CD8-positive, alpha-beta memory T cell (primary cell): ENCODE measurements at places on chromosomes 7 and 10. TPM values are rescaled to one million over a fixed set of nuclear protein-coding genes. Genes with fewer than 3 reads are reported as not detected.

Gene OR2A2
- not detected for total RNA-seq

Gene NXPH1
- total RNA-seq, result not detected

Gene GPNMB
- total RNA-seq, result 7.2 TPM

Gene TRIM50
- total RNA-seq, result not detected

Gene GIMAP2
- 42.9 TPM for total RNA-seq

Gene ABCB1
- total RNA-seq, result 22.2 TPM

Gene TMEM213
- not detected for total RNA-seq

GRCh38 chr10:33506838-33507661 lies 172.6 kb upstream of the NRP1 start:
- no peak for DNase-seq
- H3K36me3 ChIP-seq, result no peaks in the 10 kb centered on the region
- no peaks in the 10 kb centered on the region for H3K4me1 ChIP-seq
- H3K27me3 ChIP-seq, result no peaks in the 10 kb centered on the region
- H3K4me3 ChIP-seq, result no peak overlapping the region
- no peak overlapping the region for H3K27ac ChIP-seq

DNA sequence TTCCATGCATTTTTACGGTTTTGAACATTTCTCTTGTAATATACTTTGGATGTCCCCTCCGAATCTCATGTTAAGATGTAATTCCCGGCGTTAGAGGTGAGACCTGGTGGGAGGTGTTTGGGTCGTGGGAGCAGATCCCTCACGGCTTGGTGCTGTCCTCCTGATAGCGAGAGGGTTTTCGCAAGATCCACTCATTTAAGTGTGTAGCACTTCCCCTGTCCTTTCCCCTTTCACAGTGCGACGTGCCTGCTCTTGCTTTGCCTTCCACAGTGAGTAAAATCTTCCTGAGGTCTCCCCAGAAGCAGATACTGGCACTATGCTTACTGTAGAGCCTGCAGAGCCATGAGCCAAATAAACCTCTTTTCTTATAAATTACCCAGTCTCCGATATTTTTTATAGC lies 6.6 kb downstream of the GPR141 start:
- no peaks in the 10 kb centered on the region for H3K4me1 ChIP-seq
- no peaks in the 10 kb centered on the region for H3K36me3 ChIP-seq
- DNase-seq, result no peak
- H3K27me3 ChIP-seq, result no peaks in the 10 kb centered on the region
- no peak overlapping the region for H3K27ac ChIP-seq
- H3K4me3 ChIP-seq, result no peak overlapping the region

DNA sequence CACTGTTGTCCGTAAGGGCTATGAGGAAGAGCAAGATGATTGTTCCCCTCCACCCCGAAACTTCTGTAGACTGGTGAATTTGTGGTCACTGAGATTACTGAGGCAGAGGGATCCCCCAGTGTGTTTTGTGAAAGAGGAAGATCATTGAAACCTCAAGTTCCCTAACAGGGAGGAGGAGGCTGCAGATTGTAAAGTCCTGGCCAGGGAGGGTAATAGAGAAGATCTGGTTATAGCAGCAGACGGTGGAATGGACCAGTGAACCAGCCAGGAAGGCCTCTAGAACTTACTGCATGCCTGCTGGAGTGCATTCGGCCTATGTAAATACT lies 31.1 kb downstream of the LMTK2 start:
- peaks cover 15% of the 10 kb centered on the region for H3K4me1 ChIP-seq
- DNase-seq, result no peak
- H3K27me3 ChIP-seq, result no peaks in the 10 kb centered on the region
- H3K36me3 ChIP-seq, result peaks cover 3% of the 10 kb centered on the region
- H3K4me3 ChIP-seq, result no peak overlapping the region

DNA sequence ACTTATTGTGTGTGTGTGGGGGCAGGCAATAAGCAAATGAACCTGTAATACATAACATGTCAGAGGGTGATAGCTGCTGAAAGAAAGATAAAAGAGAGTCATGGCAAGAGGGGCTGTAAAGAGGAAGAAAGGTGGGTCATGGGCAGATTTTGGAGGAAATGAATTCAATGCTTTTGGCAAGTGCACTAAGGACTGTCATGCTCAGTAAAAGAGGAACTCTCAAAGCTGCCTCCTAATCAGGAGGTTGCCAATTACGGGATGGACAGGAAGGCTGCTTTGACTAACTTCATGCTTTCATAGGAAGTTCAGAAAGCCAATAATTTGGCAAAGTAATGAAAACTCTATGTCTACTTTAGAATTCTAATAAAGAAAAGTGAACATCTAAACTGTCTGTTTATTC lies 401.2 kb downstream of the SH2D4B start:
- H3K4me3 ChIP-seq, result no peak overlapping the region
- H3K27ac ChIP-seq, result no peak overlapping the region
- H3K27me3 ChIP-seq, result no peaks in the 10 kb centered on the region
- H3K4me1 ChIP-seq, result no peaks in the 10 kb centered on the region

DNA sequence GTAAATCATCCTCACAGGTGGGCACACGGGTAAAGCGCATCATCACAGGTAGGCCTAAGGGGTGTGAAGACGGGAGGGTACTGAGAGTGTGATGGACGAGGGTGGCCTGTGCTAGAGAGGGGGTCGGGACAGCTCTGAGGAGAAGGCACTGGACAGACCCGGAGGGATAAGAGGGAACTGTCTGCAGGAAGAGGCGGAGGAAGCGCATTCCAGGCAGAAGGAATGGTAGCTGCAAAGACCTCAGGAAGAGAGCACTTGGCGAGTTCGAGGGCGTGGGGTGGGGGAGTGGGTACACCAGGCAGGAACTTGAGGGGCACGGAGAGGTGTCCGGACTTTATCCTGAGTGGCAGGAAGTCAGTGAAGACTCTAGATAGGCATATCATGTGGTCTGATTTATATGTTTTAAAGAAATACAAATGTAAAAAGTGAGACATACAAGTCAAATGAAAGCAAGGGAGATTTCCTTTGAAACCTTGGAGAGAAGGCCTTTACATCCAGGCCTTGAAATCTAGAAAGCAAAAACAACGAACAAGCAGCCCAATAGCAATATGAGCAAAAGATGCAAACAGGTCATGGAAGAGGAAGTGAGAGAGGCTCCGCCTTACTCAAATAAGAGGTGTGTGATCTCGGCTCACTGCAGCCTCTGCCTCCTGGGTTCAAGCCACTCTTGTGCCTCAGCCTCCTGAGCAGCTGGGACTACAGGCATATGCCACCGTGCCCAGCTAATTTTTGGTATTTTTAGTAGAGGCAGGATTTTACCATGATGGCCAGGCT lies 3.6 kb downstream of the LHPP start:
- DNase-seq, result peak; percentile 21
- peaks cover 27% of the 10 kb centered on the region for H3K4me1 ChIP-seq

DNA sequence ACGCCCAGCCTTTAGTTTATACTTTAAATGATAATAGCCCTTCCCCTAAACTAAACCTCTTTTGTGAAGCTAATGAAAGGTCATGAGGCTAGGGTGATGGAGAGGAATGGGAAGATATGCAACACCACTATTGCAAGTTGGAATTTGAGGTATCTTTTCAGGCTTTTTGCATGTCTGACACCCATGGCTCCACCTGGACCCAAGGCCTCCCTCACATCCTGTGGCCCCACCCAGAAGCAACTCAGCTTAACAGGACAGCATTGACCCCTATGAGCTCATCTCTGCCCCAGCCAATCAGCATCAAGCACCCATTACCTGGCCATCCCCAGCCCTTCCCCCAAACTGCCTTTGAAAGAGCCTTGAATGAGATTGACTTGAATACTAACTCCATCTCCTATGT lies 674.2 kb upstream of the NRP1 start:
- H3K4me3 ChIP-seq, result no peak overlapping the region
- no peak for DNase-seq
- H3K27me3 ChIP-seq, result no peaks in the 10 kb centered on the region
- no peaks in the 10 kb centered on the region for H3K36me3 ChIP-seq
- H3K27ac ChIP-seq, result no peak overlapping the region

DNA sequence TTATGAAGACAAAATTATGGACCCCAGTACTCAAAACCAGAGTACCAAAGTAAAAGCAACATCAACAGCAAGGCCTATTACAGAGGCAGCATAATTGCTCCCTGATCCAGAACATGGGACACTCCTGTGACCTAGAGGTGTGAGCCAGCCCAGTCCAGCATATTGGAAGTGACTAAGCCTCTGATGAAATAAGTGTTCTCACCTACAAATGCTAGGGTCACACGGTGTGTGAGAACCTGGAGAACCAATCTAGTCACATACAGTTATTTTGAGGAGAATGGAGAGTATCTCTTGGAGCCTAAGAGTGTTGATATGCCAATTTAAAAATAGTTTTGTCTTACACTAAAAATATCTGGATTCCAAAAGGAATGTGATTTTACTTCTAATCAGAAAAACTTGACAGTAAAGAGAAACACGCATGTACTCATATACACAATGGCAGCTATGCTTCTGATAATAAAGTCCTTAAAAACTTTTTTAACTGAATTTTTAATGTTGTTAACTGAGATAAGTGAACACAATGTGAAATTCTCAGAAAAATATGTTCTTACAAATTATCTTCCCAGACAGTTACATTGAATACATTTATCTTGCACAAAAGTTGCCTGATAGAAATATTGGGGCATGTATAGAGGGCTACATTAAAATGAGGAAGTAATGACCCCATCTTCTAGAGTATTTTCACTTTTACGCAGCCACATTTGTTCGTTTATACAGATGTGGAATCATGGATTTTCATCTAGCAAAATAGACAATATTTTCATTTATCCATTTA lies 56.8 kb upstream of the CD36 start:
- no peak overlapping the region for H3K27ac ChIP-seq
- no peak for DNase-seq
- no peak overlapping the region for H3K4me3 ChIP-seq
- H3K36me3 ChIP-seq, result no peaks in the 10 kb centered on the region

GRCh38 chr7:16014031-16014430 lies 327.5 kb upstream of the MEOX2 start:
- no peak overlapping the region for H3K27ac ChIP-seq
- H3K27me3 ChIP-seq, result no peaks in the 10 kb centered on the region
- no peaks in the 10 kb centered on the region for H3K36me3 ChIP-seq
- no peak overlapping the region for H3K4me3 ChIP-seq

- no peak for DNase-seq
- no peak overlapping the region for H3K4me3 ChIP-seq
- H3K27me3 ChIP-seq, result no peaks in the 10 kb centered on the region
- H3K4me1 ChIP-seq, result no peaks in the 10 kb centered on the region
- peaks cover 8% of the 10 kb centered on the region for H3K36me3 ChIP-seq
These were observed 108.3 kb downstream of the MAPK8 start for GRCh38 chr10:48414778-48415177.

DNA sequence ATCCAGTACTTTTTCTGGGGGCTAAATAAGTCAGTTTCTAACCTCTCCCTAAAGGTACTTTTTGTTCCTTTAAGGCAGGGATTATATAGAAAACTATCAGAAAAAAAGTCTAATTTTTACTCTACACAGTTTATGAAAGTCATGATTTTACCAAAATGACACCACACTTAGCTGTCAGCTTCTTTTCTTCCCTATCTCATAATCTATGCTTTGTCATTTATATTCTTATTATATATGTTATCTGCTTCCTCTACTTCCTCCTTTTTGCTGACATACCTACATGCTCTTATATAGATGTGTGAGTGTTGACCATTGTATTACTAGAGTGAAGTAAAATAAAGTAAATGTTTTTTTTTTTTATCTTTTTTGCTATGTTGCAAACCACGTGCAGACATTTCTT lies 203.9 kb upstream of the CHRM2 start:
- no peaks in the 10 kb centered on the region for H3K36me3 ChIP-seq
- no peak overlapping the region for H3K4me3 ChIP-seq
- no peaks in the 10 kb centered on the region for H3K27me3 ChIP-seq

DNA sequence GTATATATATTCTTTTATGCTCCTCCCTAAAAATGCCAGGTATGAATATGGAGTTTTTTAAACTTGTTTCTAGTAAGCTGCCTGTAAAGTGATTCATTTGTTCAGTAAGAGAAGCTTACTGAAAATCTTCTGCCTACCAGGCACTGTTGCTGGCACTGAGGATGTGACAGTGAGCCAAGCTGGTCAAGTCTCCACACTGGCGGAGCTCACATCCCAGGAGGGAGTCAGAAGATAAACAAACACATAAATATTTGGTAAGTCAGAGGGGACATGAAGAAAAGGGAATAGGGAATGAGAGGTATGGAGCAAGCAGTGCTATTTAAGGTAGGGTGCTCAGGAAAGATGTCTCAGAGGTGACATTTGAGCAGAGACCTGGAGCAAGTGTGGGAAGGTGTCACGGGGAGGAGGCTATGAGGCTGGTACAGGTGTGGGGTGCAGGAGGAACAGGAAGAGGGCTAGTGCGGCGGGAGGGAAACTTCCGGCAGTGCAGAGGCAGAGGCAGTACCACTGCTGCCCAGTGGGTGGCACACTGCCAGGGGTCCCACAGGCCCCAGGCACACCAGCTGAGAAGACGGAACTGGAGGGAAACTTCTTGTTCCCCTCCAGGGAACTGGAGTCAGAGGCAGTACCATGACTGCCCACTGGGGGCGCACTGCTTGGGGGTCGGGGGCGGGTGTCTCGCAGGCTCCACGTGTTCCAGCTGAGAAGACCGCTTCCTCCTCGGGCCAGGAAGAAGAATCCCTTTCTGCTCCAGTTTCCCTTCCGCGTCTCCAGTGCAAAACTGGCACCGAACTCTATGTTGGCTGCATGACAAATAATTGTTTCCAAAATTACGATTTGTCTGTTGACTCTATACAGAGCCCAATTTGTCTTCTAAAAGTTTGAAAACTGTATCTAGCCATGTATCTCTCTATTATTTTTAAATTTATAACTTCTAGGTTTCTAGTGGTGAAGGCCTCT lies 161.0 kb downstream of the TEX36 start:
- no peak overlapping the region for H3K4me3 ChIP-seq
- H3K27me3 ChIP-seq, result no peaks in the 10 kb centered on the region
- no peaks in the 10 kb centered on the region for H3K36me3 ChIP-seq
- no peak overlapping the region for H3K27ac ChIP-seq
- no peak for DNase-seq
- H3K4me1 ChIP-seq, result no peaks in the 10 kb centered on the region

- peaks cover 27% of the 10 kb centered on the region for H3K4me1 ChIP-seq
- H3K27me3 ChIP-seq, result no peaks in the 10 kb centered on the region
- H3K27ac ChIP-seq, result no peak overlapping the region
These were observed 151.8 kb upstream of the AHR start for GRCh38 chr7:17146621-17147020.

GRCh38 chr10:71980181-71981014 lies 16.2 kb downstream of the CHST3 start:
- H3K4me3 ChIP-seq, result no peak overlapping the region
- H3K4me1 ChIP-seq, result no peaks in the 10 kb centered on the region
- no peaks in the 10 kb centered on the region for H3K27me3 ChIP-seq
- DNase-seq, result no peak
- no peaks in the 10 kb centered on the region for H3K36me3 ChIP-seq

DNA sequence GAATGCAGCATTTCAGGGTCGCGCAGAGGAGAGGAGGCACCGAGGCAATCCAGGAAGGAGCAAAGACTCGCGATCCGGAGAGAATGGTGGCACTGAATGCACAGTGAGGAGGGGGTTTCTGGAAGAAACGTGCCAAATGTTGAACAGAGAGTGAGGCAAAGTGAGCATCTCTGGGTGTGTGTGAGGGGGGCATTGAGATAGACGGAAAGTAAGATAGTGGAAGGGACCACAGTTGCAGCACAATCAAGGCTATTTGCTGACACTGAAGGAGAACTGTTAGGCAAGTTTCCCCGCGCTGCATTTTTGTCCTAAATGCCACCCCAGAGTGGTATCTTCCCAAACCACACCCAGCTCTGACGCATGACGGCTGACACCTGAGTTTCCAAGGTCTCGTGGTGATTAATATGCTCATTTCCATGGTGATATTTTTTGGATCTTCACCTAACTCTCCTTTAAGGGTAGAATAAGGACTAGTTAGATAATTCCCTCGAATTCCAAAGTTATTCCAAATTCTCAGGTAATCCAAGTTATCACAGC lies 14.4 kb upstream of the ADO start:
- H3K27ac ChIP-seq, result no peak overlapping the region
- no peaks in the 10 kb centered on the region for H3K27me3 ChIP-seq
- H3K4me1 ChIP-seq, result no peaks in the 10 kb centered on the region
- no peak overlapping the region for H3K4me3 ChIP-seq
- no peaks in the 10 kb centered on the region for H3K36me3 ChIP-seq
- DNase-seq, result no peak
